ENCODE measurements at places on chromosomes 2 and 18.

DNA sequence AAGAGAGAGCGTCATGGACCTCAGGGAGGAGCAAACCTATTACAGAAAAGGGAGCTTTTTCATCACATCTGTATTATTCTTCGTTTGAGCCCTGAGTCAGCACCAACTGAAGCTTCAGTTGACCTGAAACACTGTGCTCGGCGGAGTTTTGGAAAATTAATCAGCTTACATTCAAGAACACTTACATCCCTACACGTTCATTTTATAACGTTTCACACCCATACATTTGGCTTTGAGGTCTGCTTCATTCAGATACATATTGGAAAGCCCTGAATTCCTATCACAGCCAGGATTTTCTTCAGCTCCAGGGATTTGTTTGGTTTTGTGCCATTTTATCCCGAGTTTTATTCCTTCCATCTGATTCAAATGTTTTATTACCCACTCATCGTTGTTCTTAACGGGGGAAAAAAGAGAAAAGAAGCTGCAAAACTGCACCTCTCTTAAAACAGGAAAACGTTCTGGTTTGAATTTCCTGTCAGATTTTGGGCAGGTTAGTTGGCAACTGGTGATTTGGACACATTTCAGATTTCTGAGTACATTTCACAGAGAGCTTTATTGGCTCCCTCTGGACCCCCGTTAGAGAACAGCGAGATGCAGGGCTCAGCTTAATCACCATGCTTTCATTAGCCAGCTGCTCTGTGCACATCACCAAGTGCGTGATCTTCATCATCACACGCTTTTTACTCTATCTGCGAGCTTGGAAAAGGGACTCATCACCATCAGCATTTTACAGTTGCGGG, 88.8 kb downstream of the CDC42EP3 start:
- no peak for DNase-seq

DNA sequence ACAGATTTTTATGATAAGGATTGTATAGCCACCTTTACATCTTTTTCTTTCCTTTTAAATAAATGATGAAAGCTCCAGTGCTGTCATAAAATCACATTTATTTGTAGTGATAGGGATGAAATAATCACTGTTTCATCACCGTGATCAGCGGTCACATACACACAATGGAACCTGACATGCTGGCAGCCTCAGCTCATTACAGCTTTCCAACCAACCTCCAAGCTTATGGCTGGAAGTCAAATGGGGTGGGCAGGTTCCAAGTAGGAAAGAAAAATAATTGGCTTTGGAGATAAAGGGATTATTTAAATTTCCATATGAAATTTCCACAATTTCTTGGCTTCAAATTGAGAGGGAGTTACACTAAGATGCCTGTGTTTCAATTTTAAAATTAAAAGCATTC, 251.3 kb downstream of the PLCL1 start:
- DNase-seq = no peak

DNA sequence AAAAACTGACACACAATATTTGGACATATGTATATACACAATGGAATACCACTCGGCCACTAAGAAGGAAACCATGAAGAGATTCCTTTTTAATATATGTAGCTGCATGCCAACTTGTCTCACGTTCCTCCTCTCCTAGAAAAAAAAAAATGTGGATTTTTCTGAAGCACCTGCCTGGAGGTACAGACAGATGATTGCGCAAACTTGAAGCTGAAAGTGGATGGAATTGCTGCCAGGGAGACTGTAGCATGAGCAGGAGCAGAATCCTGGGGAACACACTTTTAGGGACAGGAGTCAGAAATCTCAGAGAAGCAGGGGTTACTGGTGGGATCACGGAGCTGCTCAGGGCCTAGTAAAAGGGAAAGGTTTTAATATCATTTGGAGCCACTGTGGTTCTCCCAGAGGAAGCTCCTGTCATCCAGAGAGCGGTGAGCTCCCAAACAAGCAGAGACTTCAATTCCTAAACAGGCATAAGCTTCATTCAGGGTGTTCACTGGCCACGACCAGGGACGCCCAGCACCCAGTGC, 640 bp upstream of the SPR start:
- DNase-seq = no peak

DNA sequence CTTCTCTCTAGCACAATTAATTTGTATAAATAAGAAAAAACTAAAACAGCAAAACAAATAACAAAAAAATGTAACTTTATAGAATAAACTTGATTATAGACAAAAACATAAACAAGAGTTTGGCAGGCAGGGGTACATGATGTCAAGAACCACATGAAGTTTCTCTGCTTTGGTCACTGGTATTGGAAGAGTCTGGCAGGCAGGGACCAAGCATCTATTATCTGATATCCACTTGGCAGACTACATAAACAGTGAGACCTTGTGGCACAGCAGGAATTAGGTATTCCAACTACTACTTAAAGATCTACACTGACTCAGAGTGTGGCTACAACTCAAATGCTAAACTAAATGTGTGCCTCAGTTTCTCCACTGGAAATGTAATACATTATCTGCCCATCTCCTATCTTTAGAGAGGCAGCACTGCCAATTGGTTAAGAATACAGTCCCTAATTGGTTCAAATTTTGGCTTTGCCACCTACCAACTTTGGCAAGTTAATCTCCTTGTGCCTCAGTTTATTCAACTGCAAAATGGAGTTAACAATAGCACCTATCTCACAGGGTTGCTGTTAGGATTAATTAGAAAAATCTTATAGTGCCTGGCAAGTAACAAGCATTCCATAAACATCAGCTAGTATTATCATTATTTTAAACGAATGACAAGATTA, 2.7 kb downstream of the MAP4K3 start:
- no peak for DNase-seq

- DNase-seq = no peak
Measured at GRCh38 chr2:168565512-168565911, 109.4 kb downstream of the CERS6 start.

GRCh38 chr2:230209422-230210051, 10.2 kb downstream of the SP110 start:
- no peak for DNase-seq

DNA sequence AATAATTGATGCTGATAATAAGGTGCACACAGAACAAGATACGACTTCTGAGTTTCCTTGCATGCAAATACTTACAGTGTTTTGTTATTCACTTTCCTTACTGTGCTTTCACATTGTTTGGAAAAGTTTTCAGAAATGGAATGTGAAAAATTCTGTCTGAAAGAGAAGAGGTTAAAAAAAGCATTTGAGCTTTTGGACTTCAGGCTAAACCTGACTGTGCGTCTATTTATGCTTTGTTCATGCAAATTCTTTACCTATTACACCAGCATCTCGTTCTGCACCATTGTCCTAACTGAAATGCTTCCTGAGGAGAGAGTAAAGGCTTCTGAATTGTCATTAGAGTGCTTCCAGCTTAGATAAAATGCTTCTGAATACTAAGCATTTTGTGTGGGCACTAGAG, 61.4 kb downstream of the LHCGR start:
- DNase-seq = no peak

GRCh38 chr18:75141166-75141565, 67.8 kb downstream of the PTGR3 start:
- DNase-seq = no peak

DNA sequence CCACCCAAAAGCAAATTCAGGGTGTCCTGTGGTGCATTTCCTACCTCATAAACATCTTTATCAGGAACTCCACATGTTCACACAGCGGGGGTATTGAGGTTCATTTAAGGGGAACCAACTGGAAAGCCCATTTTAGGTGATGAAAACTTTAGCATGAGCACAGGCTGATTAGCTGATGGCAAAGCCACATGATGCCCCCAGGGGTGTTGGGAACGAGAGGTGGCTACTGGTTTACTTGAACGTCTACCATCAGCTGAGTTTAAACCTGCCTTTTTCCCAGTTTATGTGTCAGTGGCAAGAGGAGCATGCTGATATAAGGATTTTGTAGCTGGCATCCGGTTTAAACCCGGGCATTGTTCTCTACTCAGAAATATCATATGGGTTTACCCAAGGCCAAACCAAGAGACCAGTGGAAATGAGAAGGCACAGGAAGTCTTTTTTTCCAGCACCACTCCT, 54.5 kb upstream of the UPP2 start:
- DNase-seq = no peak

DNA sequence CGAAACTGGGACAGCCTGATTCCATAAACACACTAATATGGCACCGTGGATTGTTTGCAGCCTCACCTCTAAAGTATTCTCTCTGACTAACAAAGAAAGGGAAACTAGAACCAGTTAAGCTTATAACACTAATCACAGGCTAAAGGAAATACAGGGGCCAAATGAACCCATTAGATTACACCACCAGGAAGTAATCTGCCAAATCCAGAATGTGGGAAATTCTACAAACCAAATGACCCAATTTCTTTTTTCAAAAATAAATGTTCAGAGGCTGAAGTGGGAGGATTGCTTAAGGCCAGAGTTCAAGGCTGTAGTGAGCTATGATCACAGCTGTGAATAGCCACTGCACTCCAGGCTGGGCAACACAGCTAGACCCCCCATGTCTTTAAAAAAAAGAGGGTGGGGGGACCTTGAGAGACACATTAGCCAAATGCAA, 1.5 kb upstream of the MPPE1 start:
- DNase-seq = no peak

DNA sequence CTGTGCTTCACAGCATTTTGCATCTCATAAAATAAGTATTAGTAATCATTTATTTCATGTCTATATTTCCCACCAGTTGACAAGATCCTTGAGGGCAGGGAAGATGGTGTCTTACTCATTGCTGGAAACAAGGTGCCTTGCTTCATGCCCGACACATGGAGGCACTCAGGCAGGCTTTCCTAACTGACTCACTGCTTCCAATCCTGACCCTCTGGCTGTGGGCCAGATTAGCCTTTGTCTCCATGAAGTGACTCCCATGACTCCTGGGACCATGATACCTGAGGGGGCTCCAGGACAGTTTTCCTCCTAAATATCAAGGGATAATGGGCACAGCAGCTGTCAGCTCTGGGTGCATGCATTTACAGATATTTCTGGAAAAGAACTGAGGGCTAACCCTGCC, 275.1 kb downstream of the AGPS start:
- no peak for DNase-seq

DNA sequence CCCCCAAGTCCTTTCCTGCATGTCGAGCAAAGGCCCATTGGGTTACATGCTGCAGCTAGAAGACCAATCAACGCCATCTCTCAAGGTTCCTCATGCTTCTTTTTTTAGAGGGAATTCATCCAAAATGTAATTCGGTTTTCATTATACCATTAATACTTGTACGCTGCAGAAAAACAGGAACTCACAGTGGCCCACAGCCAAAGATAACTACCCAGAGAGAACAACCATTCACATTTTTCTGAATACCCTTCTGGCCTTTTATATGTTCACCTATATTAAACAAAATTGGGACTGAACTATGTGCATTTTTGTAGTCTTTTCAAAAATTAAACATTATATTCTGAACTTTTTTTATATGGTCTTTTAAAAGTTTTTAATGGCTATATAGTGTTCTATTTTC, 25.8 kb downstream of the FARP2 start:
- no peak for DNase-seq

- DNase-seq = no peak
Measured at GRCh38 chr2:233817995-233818638, 36.2 kb downstream of the HJURP start.

- DNase-seq = no peak
Measured at GRCh38 chr2:164706522-164706921, 85.2 kb upstream of the GRB14 start.

GRCh38 chr18:45326505-45326904, 288.8 kb upstream of the SLC14A2 start:
- no peak for DNase-seq

Data from activated naive CD4-positive, alpha-beta T cell (primary cell).